ENCODE measurements at places on chromosomes 13 and 19.
A peak's percentile ranks its signal among the peaks of the same experiment; 100 is the strongest.

DNA sequence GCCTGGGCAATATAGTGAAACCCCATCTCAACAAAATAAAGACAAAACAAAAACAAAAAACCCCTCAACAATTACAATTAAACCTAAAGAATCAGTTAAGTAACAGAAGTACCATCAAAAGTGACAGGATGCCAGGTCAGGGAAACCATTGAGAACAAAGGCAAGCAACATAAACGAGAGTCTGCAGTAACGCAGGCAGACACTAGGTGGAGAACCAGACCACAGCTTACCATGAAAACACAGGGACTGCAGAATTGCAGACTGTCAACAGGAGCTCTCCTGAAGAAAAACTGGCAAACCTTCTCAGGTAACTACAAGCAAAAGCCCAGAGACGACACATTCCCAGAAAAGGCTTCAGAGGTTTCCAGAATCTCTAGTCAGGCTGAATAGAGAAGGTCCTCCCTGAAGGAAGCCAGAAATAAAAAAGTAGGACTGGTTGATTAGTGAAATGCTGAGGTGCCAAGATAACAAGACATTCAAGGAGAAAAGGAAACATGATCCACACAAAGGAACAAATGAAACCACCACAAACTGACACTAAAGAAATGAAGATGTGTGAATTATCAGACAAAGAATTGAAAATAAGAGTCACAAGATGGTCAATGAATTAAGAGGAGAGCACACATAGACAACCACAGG is 2.2 kb upstream of the ZNF665 start:
- peak; percentile 33 for DNase-seq

DNA sequence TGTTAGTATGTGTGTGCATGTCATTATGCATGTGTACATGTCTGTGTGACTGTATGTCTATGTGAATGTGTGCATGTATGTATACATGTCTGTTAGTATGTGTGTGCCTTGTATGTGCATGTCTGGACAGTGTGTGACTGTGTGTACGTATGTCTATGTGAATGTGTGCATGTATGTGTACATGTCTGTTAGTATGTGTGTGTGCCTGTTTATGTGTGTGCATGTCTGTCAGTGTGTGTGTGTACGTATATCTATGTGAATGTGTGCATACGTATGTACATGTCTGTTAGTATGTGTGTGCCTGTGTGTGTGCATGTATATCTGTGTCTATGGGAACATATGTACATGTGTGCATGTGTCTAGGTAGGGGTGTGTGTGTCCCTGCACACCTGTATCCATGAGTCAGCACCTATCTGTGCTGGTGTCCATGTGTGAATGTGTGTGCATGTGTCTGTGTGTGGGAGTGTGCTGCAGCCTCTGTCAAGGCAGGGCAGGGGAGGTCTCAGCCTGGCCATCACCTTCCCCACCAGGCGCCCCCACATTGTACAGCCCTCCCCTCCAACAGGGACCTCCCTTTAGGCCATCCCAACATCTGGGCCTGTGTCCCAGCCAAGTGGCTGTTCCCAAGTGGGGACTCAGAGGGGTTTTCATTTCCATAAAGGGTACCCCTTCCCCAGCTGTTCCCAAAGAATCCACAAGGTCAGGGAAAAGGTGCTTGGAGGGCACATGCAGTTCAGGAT is 4.4 kb downstream of the GAS6 start:
- DNase-seq, result no peak

DNA sequence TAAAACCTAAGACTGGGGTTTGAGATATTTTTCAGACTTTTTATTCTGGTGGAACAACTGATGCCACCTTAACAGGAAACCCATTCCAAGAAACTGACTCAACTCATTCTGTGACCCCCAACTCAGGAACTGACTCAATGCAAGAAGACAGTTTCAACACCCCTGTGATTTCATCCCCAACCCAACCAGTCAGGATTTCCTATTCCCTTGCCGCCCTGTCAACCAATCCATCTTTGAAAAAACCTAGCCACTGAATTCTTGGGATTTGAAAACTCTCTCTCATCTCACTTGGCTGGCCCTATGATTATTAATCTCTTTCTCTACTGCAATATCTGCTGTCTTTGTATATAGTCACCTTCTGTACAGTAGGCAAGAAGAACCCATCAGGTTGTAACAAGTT is 1211.9 kb upstream of the ATXN8OS start:
- DNase-seq, result no peak

- no peak for DNase-seq
Observed at GRCh38 chr19:13640611-13641010, 123.7 kb upstream of the MRI1 start.

DNA sequence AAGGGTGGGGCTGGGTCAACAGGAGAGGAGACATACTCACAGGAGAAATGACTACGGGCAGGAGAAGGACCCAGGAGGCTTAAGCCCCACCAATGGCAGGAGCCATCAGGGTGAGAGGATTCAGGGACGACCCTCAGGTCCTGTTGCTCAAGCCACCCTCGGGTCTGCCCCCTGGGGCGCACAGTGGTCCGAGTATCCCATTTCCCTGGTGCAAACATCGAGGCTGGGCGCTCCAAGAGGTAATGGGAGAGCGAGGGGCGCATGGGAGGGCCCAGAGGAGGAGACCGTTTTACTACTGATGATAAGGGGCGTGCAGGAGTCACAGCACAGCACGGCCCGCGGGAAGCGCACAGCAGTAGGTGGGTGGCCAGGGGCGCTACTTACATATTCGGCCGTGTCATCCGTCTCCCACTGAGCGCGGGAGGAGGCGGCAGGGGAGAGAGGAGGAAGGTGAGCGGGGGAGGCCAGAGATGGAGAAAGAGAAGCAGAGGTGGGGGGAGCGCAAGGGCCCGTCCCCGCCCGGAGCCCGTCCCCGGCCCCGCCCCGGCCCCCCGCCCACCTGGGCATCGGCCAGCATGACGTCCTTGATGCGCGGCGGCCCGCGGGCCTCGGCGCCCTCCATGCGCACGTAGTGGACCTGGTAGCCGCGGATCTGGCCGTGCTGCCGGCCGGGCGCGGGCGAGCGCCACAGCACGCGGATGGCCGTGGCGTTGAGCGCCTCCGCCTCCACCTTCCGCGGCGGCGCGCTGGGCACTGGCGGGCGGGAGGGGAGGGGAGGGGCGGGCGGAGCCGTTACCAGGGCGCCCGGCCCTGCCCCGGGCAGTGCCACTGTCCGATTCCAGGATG is 111.5 kb downstream of the PTPRS start:
- DNase-seq, result no peak

DNA sequence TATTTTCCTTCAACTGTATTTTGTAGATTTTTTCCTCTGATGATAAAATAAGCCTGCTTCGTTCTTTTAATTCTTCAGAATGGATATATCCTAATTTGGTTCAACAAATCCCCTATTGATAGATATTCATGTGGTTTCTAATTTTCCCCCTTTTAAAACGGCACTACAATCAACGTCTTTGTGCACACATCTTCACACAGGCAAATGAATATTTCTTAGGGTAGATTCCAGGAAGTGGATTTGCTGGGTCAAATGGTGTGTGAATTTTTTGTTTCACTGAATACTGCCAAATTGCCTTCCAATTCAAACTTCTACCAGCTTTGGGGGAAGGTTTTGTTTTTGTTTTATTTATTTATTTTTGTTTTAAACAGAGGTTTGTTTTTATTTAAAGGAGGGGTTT is 287.2 kb downstream of the FOXO1 start:
- no peak for DNase-seq

- no peak for DNase-seq
Observed at GRCh38 chr19:53659292-53659691, 27.5 kb downstream of the DPRX start.

DNA sequence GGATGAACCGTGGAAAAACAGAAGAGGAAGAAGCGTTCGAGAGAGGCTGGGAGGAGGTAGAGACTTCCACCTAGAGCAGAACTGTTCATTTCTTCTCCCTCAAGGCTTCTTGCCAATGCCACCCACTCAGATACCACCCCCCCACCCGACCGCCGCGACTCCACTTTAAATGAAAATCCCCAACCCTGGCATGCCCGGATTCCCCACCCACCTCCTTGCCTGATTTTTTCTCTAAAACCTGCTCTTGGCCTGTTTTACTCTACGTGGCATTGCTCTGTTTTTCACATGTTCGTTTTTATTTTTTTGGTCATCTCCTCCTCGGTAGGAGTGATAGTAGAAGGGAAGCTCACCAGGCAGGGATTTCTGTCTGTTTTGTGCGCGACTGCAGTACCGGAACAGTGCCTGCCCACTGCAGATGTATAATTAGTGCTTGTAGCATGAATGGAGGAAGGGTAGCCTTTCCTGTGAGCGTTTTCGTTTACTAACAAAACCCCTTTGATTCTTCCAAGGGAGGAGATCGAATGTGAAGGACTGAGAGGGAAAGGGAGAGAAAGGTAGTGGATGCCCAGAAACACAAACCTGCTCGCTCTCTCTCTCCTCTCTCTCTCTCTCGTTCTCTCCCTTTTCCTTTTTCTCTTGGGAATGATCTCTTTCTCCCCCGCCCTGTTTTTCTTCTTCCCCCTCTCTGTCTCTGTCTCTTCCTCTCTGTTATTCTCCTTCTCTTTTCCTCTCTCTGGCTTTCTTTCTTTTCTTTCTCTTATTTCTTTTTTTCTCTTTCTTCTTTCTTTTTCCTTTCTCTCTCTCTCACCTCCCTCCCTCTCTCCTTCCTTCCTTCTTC is 2.2 kb downstream of the CD70 start:
- DNase-seq, result no peak

GRCh38 chr19:49150106-49150943 is 4.9 kb downstream of the HRC start:
- peak; percentile 34 for DNase-seq

DNA sequence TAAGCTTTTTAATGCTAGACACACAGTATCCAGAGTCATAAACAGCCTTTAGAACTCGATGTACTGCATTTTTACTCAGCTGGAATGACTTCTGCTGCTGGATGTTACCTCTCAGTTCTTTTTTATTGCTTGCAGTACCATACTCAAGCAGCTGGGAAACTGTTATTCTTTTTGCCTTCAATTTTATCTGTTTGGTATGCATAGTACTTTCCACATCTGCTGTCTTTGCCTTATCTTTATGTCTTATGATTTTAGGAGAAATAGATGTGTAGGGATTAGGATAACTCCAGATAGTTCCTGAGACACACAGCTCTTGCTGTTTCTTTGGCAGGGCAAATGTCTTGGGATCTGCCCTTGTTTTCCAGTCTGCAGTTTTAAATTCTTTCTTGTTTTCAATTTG is 31.5 kb downstream of the TEX30 start:
- no peak for DNase-seq
